ENCODE measurements at places on chromosomes 2 and 18.

GRCh38 chr2:223075301-223076270 is 23.6 kb downstream of the KCNE4 start:
- DNase-seq, result no peak

- DNase-seq, result no peak
These were observed 117.8 kb downstream of the NFATC1 start for GRCh38 chr18:79513381-79514081.

GRCh38 chr2:77521548-77521891 is 656 bp downstream of the LRRTM4 start:
- DNase-seq, result no peak

GRCh38 chr2:172177996-172178395 is 75.3 kb upstream of the DLX2 start:
- no peak for DNase-seq

- no peak for DNase-seq
These were observed 170.1 kb downstream of the ASB1 start for GRCh38 chr2:238596571-238597551.

DNA sequence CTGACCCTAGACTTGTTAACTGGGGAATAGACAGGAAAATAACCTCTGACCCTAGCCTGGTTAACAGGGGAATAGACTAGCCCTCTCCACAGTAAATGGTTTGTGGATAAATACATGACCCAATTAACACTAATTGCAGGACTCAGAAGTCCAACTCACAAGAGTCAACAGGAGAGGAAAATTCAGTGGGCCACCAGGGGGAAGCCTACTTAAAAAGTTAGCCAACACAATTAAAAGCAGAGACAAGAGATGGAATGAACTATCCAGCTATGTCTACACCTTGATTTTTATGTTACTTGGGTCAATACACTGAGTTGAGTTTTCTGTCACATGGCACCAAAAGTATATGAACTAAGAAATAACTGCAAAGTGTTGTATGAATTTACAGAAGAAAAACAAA is 158.8 kb upstream of the SLC39A10 start:
- DNase-seq, result no peak

GRCh38 chr18:46035696-46036680 is 36.1 kb downstream of the PSTPIP2 start:
- DNase-seq, result no peak

GRCh38 chr18:7332452-7332851 is 101.6 kb downstream of the LRRC30 start:
- no peak for DNase-seq

DNA sequence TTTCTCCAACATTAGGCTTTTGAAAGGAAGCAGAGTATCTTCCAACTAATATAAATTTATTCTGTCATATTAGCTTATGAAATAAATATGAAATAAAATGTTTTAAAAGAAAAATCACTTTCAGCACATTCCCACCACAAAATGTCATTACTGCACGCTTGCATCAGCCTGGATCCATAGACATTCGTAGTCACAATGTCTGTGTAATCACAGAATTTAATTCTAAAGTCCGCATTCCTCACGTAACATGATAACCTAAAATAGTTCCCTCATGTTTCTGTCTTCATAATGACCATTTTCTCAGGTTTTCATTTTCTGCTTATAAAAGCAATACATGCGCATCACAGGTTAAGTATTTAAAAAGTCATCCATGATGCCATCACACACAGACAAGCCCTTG is 47.1 kb downstream of the HDAC4 start:
- no peak for DNase-seq
